Motor neuron (in vitro differentiated cells): ENCODE measurements at places on chromosomes 6 and 20. TPM values are rescaled to one million over a fixed set of nuclear protein-coding genes. Genes with fewer than 3 reads are reported as not detected.

GRCh38 chr6:127812985-127813698 is 87.7 kb downstream of the THEMIS start:
- no peak for ATAC-seq

The TREML2 gene
- 0.07 TPM in 1 of 2 replicates, not detected in the other for total RNA-seq

The CD109 gene
- 14.7 and 15.6 TPM in 2 replicates for total RNA-seq

GRCh38 chr6:33678233-33678931 is 33.1 kb downstream of the UQCC2 start:
- no peak for ATAC-seq

- no peak for ATAC-seq
Measured at GRCh38 chr6:16669227-16669626, 92.0 kb downstream of the ATXN1 start.
